ENCODE measurements at places on chromosomes 1 and 21.

GRCh38 chr1:14775434-14775833 is 176.9 kb downstream of the KAZN start:
- no peak for DNase-seq

DNA sequence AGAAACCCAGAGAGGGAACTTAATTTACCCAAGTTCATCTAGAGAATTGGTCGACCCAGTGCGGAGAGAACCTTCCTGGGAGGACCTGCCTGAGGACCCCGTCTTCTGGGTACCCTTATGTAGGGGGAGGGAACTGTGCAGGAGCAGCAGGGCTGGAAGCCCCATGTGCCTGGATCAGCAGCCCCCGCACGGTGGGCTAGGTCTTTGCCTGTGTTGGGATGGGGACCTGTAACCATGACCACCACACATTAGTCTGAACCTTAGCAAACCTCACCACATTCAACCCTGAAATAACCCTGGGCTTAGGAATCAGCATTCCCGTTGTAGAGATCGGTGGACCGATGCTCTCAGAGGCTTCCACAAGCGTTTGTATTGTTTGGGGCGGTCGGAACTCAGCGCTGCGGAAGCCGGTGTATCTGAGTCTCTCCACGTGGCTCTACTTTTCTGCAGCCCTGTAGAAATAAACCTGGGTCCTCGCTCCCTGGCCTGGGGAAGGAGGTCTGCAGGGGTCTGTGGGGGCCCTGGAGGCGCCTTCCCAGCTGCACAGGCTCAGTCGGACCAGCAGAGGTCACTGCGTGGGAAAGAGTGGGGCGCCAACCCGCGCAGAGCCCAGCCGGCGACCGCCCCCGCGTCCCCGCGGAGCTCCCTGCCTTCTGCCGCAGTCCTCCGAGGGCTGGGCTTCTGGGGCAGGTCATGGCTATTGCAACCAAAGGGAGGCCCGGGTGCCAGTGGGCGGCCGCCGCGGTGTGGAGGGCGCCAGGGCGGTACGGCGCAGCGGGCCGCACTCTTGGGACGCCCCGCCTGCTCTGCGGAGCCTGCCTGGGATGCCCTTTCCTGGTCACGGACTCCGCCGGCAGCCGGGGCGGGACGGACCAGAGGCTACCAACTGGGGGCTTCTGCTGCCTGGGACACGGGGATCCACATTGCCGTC is 36.2 kb upstream of the KCNA10 start:
- DNase-seq = no peak

DNA sequence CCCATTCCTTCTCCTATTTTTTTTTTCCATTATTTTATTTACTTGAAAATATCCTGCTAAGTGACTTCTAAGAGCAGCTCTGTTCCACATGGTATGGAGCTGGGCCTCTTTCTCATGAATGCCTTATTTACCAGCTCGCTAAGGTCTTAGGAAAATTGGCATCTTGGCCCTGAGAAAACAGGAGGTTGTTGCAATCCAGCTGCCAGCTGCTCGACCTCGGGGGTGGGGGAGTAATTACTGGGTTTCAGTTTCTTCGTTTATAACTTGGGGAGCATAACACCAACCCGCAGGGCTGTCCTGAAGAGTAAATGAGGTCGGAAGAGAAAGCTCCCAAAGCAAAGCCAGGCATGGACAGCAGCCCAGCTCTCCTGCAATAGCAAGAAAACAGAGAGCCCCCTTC is 176.3 kb downstream of the AJAP1 start:
- no peak for DNase-seq

DNA sequence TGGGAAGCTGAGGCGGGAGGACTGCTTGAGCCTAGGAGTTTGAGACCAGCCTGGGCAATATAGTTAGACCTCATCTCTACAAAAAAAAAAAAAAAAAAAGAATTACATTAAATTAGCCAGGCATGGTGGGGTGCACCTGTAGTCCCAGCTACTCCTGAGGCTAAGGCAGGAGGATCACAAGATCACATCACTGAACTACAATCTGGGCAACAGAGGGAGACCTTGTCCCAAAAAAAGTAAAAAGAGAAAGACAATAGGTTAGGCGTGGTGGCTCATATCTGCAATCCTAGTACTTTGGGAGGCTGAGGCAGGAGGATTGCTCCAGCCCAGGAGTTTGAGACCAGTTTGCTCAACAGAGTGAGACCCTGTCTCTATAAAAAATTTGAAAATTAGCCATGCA is 130.3 kb downstream of the TIAM1 start:
- DNase-seq = no peak

- DNase-seq = no peak
Observed at GRCh38 chr21:17340081-17340480, 172.8 kb upstream of the CXADR start.

DNA sequence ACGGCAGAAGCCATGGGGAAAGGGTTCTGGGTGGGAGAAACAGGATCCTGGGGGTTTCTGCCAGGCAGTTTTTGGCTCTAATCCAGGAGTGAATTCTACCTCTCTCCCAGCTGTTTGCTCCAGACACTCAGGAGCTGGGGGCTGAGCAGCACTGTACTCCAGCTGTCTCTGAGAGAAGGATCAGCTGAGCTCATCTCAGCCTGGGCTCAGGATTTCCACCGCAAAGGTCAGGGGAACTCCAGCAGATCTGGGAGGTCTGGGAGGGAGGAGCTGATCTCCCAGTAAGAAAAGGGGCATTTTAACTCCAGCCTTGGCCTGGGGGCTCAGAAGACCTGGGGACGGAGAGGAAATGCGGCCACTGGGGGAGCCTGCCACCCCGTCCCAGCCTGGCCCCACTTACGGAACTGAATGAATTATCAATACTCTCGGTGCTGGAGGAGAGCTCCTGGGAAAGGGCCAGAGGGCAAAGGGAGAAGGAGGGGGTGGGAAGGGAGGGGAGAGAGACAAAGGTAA is 17.3 kb downstream of the PI4KB start:
- DNase-seq = no peak

DNA sequence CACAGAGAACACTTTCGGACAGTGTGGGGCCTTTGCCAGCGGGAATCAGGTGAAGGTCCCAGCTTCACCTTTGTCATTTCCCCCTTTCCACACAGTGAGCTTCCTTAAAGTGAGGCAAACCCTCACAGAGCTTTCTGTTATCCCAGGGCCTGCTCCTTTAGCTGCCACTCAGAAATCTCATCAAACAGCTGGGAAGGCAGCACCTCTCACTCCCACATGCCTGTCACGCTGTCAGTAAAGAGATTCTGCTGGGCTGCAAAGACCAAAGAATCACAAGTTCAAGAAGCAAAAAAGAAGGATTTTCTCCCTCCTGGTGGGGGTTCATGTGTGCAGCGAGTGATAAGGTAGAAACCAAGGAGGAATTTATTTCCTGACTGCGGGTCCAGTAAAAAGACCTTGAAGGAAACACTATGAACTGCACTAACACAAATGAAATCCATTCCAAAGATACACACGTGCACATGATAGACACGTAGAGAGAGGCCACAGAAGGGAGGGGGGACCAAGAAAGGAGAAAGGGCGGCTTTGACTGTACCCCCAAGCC is 44.0 kb downstream of the HTR6 start:
- DNase-seq = no peak

DNA sequence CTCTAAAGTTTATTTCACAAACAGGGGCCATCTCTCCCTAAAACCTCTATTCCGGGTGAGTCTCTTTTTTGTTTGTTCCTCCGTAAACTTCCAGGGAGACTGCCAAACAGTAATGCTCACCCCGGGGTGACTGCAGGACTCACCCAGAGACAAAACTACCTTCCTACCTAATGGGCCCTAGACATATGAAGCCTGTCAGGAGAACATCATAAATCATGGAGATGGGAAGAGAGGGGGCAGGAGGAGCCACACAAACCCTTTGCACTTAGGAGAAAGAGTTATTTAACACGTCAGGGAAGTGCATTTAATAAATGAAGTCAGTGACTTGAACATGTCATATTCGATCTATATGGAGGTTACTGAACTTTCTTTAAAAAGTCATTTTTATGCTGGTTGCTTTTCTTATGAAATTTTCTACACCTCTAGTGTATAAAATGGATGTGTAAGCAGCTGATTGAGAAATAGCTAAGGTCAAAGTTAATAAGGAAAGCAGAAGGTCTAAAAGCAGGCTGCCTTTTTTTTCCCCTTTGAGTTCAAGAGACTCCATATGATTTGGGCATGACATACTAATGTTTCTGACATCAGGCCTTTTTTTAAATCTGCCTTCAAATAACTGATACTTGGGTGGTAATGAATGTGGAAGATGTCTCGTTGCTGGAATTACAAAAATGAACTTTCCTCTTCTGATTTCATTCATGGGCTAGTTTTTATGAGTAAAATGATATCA is 286.9 kb upstream of the USP25 start:
- no peak for DNase-seq

DNA sequence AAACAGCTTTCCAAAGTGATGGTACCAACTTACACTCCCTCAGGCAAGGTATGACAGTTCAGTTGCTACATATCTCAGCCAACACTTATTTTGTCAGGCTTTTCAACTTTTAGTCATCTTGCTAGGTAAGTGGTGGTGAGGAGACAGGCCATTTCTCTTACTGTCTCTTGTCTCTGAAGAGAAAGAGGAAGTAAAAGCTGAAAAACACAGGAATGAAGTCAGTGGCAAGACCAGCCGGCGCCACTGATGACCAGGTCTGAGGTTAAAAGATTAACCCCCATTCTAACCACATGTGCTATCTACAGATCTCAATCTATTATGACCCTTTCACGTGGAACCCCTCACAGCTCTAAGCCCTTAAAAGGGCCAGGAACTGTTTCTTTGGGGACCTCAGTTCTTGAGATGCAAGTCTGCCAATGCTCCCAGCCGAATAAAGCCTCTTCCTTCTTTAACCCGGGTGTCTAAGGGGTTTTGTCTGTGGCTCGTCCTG is 4.2 kb downstream of the ADCY10 start:
- DNase-seq = no peak

DNA sequence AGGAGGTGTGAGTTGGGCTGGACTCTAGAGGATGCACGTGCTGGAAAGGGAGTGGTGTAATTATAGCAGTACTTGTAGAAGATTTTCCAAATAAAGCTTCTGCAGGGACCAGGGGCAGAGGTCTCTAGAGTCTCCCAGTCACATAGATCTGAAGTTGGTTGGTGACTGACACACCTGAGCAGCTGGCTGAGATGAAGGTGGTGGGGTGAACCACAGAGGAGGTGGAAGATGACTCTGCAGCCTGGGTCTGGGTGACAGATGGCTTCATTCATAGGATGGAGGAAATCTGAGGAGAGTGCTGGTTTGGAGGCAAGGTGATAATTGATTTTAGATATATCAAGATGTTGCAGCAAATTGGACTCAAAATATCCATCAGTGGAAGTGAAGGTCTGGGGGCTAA is 178.9 kb upstream of the IVNS1ABP start:
- DNase-seq = no peak

- no peak for DNase-seq
Observed at GRCh38 chr1:60763741-60764140, 318.6 kb upstream of the NFIA start.

GRCh38 chr1:107941123-107941522 is 23.9 kb downstream of the VAV3 start:
- peak; percentile 91 for DNase-seq

DNA sequence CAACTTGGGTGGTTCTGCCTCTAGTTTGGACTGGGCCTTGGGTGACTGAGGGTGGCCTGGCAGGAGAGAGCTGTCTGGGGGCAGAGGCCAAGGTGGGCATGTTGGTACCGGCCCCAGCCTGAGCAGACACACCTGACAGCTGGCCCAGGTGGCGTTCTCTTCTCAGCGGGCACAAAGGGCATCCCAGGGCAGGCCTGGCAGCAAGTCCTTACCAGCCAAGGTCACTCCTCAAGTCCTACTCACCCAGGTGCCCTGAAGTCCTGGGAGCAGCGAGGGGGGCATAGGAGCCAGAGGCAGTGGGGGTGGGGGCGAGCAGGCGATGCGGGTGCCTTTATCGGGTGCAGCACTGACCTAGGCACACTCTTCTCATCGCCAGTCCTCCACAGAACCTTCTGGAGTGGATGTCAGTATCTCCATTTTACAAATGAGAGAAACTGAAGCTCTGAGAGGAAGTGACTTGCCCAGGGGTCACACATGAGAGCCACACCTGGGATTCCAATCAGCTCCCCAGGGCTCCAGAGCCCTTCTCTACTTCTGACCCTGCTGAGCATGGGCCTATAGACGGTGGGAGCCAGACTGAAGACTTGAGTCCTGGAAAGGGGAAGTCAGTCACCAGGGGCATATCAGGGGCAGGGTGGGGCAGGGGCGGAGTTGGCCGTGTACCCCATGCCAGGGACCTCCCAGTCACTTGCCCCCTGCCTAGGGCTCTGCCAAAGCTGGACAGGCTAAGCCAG is 587 bp upstream of the SLC25A34 start:
- no peak for DNase-seq

DNA sequence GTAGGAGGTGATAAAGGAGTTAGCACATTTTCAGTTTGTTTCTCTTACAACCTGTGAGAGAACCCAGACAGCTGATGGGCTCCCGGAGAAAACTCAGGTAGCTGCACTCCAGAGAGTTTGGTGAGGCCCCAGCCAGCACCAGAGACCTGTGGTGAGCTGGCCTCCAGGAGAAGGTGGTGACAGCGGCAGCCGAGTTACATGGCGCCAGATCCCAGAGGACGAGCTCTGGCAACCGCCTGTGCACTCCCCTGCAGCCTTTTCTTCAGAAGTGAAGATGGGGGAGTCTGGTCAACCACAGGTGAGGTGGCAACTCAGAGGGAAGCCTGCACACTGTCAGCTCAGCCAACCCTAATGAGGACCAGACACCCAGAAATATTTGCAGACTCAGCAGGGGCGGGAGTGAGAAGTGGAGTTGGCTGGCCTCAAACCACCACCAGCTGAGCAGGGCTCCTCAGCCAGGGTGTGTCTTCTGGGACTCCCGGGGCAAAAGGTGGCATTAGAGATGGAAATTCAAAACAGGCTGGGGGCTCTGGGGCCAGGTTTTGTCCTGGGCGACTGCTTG is 209.7 kb downstream of the SETD4 start:
- DNase-seq = no peak

DNA sequence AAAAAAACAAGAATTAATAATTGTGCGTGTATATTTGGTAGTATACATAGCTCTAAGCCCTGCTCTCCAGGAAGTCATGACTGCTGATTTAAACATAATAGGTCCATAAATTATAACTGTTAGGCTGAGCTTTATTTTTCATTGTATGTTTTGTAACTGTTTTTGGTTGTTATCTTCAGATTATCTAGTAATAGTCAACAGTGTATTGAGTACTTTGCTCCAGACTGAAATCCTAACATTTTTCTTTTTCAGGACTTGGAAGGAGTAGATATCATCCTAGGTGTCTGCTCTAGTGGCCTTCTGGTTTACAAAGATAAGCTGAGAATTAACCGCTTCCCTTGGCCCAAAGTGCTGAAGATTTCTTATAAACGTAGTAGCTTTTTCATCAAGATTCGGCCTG is 90.9 kb downstream of the TMEM200B start:
- DNase-seq = no peak

DNA sequence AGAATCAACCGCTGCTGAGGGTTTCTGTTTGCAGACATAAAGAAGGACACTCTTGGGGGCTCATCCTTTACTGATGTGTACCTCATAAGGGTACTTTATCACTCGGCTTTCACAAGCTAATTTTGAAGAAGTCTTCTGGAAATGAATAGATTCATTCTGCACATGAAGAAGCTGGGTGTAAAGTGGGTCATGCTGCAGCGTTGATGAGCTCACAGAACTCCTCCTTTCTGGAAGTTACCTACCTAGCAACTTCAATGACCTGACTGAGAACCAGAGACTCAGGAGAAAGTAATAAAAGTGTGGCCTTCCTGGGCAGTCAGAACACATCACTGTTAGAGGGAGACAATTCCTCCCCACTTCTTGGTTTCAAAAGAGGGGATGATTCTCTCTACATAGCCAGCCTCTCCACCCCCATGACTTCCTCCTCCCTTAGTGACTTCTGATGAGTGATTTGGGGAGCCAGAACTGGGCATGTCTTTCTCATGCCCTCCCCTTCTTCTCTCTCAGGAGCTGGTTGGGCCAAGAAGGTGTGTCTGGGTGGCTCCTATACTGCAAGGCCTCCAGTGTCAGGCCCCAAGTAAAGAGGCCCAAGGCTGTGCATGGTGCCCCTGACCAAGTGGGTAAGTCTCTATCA is 27.0 kb downstream of the PCNX2 start:
- no peak for DNase-seq
